ENCODE measurements at places on chromosomes 2 and 18.

DNA sequence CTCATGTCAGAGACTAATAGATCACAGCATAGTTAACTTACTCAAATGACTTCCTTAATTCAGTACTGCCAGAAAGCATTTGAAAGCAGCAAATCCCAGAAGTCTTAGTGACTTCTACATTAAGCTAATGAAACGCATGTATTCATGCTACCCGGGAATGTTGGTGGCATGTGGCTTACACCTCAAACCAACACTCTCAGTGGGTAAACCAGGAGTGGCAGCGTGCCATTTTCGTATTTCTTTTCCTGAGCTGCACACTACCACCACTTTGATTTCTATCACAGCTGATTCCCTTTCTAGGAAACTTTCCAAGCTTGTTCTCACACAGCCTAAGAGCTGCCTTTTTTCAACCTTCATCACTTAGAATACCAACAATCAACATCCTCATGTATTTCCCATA lies 646.6 kb downstream of the NRXN1 start:
- no peak for DNase-seq

DNA sequence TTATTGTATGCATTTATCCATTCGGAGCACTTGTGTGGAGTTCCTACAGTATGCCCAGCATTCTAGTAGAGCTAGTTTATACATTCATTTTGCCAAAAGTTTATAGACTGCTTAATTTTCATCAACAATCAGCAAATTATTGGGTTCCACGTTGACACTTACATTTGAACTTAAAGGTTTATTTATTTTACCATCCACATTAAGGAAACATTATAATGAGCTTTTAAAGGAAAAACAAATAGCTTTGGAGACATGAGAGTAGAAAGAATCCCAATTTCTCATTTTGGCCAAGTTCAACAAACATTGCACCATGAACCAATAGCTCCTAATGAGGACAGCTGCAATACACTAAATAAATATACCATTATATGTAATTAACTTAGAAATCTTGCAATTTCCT lies 501.2 kb upstream of the SMIM21 start:
- no peak for DNase-seq

DNA sequence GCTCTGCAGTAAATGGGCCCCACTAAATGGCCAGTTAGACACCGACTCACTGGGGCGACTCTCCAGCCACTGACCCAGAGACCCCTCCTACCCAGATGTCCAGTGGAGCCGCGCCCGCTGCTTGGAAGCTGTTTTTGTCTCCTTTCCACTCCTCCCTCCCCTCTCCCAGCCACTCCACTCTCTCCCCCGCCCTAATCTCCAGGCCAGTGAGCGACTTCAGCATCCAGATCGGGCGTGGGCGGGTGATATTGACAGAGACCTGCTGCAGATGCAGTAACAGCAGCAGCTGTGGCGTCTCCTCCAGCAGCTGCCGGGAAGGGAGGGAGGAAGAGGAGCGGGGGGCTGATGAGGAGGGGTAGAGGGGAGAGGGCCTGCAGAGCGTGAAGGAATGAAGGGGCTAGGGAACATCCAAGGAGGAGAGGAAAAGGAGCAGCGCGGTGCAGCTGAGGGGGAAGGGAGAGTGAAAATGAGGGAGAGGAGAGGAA lies at the start of gene SCN7A:
SCN7A (minus strand) TSS at position 110 of the 485 bp plus-strand sequence. CDS start 16,553 bp downstream, outside the sequence.
- DNase-seq: peak; percentile 35

- no peak for DNase-seq
Observed at GRCh38 chr2:28477087-28477486, 18.8 kb upstream of the PLB1 start.

DNA sequence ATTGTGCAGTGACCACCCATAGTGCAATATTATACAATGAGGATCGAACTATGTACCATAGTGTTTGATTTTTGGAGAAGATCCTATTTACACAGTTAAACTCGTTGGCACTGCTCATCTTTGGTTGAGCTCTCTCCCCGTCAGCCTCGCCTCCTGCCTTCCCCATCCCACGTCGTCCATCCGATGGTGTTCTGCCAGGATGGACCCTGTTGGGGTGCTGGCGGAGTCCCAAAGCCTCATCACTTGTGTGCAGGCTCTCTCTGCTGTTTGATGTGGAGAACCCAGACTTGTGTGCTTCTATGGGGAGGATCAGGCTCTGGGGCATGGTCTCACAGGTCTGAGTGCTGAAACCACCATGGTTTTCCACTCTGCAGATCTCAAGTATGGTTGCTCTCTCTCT lies 85.4 kb downstream of the ITGB1BP1 start:
- no peak for DNase-seq

GRCh38 chr2:234705108-234705507 lies 208.2 kb upstream of the ARL4C start:
- peak; percentile 83 for DNase-seq

Measured in astrocyte of the spinal cord (primary cell).